ENCODE measurements at places on chromosomes 5 and 9. TPM values are rescaled to one million over a fixed set of nuclear protein-coding genes. Genes with fewer than 3 reads are reported as not detected.

PTGDS gene
- total RNA-seq, result 12.1 TPM

POLE3 gene
- total RNA-seq, result 5.2 TPM

SH2D3C gene
- 1.8 TPM for total RNA-seq

ADAM19 gene
- 1.2 TPM for total RNA-seq

OR13C3 gene
- not detected for total RNA-seq

PALM2AKAP2 gene
- total RNA-seq, result not detected

S1PR3 gene
- 10.3 TPM for total RNA-seq

PGM5 gene
- 124 TPM for total RNA-seq

PCDH1 gene
- total RNA-seq, result 96.9 TPM

PCDHA1 gene
- total RNA-seq, result not detected

SLC4A9 gene
- not detected for total RNA-seq

MRPS30 gene
- 36.2 TPM for total RNA-seq

SRD5A1 gene
- total RNA-seq, result 6.1 TPM

DNA sequence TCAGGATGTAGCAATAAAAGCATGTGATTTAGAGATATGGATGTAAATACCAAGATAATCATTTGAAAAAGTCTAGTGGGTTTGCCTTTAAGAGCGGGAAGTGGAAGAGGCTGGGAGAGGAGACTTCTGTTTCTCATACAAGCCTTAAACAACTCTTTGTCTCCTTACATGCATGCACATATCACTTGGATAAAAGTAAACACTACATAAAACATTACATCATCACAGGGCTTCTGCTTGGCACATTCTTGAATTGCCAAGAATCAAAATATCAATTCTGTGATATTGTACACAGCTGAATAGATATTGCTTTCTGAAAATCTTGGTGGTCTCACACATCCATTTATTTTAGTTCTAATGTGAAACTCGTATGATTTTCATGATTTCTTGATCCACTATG, 57.6 kb downstream of the FOXD1 start:
- no peak for DNase-seq

GRCh38 chr9:35967042-35967441, 9.1 kb upstream of the OR2S2 start:
- DNase-seq, result no peak

GRCh38 chr5:175037820-175038219, 313.4 kb downstream of the MSX2 start:
- DNase-seq, result no peak

GRCh38 chr5:78621291-78621738, 27.3 kb downstream of the LHFPL2 start:
- no peak for DNase-seq

- no peak for DNase-seq
Observed at GRCh38 chr5:55914971-55915370, 63.8 kb downstream of the IL31RA start.

DNA sequence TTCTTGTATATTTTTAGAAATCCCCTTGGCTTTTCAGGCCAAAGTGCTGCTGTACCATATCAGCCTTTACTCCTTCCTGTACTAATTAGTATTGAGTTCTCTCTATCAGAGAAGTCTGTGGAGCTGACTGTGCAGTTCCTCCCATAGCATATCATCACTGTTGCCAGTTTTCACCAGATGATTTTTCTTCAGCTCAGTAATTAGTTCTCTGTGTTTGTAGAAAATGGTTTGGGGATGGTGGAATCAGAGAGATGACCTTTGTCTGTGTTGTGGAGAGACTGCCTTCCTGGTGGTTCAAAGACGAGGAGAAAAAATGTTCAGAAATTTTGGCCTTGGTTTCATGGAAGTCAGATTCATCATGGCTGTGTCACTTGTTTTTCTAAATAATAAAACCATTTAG, 227.5 kb upstream of the ACTBL2 start:
- DNase-seq, result no peak

- DNase-seq, result peak; percentile 50
Observed at GRCh38 chr5:140152022-140152999, 22.7 kb upstream of the CYSTM1 start.

- DNase-seq, result peak; percentile 56
Observed at GRCh38 chr5:150490754-150491153, 17.2 kb upstream of the NDST1 start.

- peak; percentile 79 for DNase-seq
Observed at GRCh38 chr9:129139233-129139992, 28.2 kb downstream of the PTPA start.

DNA sequence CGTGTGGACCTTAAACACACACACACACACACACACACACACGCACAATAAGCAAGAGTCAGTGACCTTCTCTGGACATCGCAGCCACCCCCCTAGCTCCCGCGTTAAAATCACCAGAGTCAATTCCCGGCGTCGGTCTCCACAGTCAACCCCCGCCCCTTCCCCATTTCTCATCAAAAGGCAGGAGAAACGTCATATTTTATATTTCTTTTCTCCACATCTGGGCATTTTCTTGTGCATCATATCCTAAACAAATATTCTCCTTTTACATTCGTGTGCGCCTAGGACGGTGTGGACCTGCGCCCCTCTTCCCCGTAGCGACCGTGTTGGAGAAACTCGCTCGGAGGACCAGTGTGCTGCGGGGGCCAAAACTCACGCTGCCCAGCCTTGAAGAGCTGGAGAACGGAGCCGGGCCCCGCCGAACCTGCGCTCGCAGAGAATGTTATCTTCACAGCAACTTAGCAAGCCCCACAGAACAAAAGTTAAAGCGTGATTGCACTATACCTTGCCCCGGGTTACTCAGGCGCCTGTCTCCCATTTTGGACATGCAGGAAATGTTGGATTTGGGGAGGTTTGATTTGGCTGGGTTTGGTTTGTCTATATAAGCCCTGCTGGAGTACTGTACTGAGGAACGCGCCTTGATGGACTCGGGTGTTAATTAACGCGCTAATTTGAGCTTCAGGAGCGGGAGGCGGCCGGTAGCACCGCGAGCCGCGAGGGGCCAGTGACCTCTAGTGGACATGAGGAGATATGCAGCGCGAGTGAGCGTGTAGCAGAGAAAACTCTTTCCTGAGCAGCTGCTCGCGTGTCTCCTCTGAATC, 192.4 kb downstream of the MEF2C start:
- peak; percentile 76 for DNase-seq

DNA sequence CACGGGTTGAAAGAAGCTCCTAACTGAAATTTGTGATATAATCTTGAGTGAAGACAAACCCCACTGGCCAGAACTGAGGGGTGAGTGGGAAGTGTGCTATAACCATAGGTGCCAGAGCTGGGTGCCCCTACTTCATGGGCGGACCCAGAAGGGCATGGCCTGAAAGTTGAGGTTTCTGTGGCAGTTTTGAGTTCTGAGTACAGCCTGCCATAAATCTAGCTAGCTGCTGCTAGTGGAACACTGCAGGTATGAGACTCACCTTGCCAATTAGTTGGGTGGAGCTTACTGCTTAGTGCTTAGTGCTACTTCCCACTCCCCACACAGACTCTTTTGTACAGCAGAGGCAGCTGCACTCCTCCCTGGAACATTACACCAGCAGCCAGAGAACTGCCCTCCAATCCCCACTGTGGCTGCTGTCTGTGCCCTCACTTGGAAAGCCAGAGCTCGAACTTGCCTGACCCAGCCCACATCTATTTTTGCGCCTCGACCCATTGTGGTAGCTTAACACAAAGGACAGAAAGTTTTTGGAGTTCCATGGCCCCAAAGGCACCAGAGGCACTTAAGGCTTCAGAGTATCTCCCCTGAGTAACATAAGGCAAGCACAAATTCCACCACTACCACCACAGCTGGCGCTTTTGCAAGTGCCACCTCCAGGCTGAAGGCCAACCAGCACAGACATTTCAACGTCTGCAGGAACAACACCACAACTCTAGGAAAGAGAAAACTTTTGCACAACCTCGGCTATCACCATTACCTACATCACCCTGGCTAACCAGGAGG, 27.1 kb upstream of the PTGER4 start:
- DNase-seq, result no peak

GRCh38 chr5:64505769-64506566, at the start of gene RGS7BP:
Gene RGS7BP (plus strand): TSS chr5:64506015. CDS start chr5:64506625, 610 bp downstream.
- DNase-seq, result peak; percentile 29

- DNase-seq, result peak; percentile 91
Observed at GRCh38 chr9:98796364-98797101, at the start of gene ANKS6. Gene ANKS6 (minus strand): TSS chr9:98796555. CDS start chr9:98796491, 64 bp downstream.

GRCh38 chr5:102932781-102933180, 177.7 kb downstream of the PAM start:
- DNase-seq, result no peak

GRCh38 chr9:126292736-126293521, 33.7 kb upstream of the MVB12B start:
- no peak for DNase-seq

GRCh38 chr5:1000329-1000728, 8.3 kb upstream of the NKD2 start:
- DNase-seq, result no peak

DNA sequence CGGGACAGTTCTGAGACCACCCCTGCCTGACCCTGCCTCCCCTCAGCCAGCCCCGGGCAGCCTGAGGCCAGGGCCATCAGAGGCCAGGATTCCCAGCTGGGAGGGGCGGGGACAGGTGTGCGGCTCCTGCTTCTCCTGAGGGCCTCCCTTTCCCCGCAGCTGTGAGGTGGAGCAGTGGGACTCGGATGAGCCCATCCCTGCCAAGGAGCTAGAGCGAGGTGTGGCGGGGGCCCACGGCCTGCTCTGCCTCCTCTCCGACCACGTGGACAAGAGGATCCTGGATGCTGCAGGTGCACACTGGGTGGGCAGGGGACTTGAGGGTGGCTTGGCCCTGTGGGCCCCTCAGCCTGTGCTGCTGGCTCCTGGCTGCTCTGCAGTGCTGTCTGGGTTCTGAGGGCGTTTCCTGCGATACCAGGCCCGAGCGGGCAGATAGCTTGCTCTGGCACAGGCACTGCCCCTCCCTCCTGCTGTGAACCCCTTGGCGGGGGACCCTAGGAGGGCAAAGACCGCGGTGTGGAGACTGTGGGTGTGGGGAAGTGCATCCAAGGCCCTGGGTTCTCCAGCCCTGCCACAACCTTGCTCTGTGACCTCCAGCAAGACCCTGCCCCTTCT, 2.3 kb downstream of the GRHPR start:
- no peak for DNase-seq

GRCh38 chr5:88979244-88979643, 96.3 kb upstream of the MEF2C start:
- DNase-seq, result no peak

DNA sequence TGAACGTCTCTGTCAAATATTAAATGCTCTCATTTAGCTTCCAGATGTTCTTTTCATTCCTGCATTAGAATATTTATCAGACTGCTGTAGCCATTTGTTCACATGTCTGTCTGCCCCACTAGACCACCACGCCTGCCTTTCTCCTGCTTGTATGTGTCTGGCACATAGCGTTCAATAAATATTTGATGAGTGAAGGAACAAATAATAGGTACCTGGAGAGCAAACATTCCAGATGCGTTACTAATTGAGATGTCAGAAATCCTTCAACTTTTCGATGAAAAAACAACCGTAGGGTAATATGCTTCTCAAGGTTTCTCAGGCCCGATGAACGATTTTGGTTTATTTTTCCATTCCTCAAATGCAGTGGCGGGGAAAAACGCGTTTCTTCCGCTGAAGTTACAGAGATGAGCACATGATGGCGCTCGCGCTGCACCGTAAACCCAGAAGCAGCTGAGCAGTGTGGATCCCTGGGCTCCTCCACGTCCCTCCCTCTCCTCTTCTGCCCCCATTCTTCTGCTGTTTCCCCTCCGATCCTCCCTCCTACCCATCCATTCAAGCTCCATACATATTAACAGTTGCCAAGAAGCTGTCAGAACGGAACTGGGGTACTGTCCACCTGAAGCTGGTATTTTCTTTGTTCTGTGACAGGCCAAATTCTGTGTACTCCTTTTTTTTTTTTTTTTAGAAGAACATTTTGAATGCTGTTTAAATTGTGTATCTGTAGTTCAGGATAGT, 245.4 kb downstream of the MPDZ start:
- DNase-seq, result peak; percentile 62

GRCh38 chr9:18618862-18619261, 144.9 kb downstream of the ADAMTSL1 start:
- DNase-seq, result no peak

DNA sequence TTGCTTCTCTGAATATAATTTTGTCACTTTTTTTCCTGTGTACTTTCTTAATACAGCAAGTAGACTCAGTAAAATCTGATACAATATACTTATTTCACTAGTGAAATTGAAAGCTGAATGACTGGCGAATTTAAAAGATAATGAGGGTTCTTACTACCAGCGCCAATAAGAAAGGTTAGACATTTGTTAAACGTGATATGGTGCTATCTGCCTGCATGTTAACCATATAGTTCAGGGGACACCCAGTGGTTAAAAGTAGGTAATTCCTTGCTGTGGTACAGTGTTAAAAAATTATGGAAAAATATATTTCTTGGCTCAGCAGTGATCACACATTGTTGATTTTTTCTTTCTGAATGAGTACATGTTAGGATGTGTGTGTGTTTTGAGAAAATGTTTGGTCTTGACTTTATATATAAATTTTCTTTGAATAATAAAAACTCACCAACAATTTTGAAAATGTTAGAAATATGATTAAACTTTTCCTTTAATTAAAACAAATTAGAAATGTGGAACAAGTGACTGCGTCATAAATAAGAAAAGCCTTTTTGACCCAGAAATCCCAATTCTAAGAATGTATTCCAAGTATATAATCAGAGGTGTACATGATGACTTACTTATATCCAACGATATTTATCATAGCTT, 25.8 kb downstream of the CAST start:
- no peak for DNase-seq

GRCh38 chr5:167030500-167031120, 1260.8 kb upstream of the WWC1 start:
- peak; percentile 19 for DNase-seq

DNA sequence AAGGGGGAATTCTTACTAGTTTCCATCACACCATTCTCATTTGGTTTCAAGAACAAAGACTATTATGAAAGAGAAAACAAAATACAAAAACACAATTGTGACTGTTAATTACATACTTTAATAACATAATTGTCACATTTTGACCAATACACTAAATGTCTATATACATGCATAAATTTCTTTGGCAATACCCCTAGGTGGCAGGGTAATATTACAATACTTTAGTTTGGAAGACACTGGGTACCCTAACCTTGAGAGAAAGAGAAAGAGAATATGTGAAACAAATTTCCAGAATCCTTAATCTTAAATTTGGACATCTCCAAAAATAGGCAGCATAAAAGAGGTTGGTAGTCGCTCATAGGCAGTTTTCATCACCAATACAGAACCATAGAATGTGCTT, 619.6 kb upstream of the ADAMTS16 start:
- DNase-seq, result no peak

DNA sequence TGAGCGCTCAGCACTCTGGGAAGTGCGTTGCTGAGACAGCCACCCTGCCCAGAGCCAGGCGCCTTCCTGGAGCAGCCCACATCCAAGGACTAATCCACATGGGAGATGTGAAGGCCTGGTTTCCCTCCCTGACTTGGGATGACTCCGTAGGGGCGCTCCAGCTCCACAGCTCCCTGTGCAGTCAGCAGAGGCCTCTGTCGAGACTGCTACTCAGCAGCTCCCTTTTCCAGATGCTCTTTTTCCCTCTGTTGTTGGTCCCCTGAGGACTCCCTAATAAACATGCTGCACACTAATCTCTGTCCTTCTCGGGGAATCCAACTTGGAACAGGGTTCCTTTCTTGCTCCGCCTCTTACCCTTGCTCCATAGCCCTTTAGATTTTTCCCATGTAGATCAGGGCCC, 237.3 kb downstream of the ZSWIM6 start:
- DNase-seq, result peak; percentile 43
